ENCODE measurements at places on chromosomes 2 and 18.

- peak; percentile 3 for DNase-seq
These were observed 376.1 kb downstream of the XIRP2 start for GRCh38 chr2:167264380-167264779.

GRCh38 chr2:198973785-198974184, 484.0 kb downstream of the SATB2 start:
- DNase-seq = no peak

DNA sequence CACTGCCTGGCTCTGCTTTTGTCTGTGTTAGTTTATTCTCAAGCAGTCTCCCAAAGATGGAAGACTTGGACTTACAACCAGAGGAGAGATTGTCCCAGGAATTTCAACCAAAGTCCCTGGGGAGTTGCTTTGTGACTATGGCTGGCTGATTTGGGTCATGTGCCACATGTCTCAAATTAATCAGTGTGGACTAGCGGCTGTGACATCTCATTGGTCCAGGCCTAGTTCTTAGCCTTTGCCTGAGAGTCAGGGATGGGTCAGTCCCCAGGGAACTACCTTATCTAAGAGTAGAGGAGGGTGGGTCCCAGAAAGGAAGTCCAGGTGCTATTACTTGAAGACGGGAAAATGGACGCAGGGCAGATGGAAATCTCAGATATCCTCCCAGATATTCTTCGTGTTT, 217.1 kb downstream of the ACKR3 start:
- no peak for DNase-seq

DNA sequence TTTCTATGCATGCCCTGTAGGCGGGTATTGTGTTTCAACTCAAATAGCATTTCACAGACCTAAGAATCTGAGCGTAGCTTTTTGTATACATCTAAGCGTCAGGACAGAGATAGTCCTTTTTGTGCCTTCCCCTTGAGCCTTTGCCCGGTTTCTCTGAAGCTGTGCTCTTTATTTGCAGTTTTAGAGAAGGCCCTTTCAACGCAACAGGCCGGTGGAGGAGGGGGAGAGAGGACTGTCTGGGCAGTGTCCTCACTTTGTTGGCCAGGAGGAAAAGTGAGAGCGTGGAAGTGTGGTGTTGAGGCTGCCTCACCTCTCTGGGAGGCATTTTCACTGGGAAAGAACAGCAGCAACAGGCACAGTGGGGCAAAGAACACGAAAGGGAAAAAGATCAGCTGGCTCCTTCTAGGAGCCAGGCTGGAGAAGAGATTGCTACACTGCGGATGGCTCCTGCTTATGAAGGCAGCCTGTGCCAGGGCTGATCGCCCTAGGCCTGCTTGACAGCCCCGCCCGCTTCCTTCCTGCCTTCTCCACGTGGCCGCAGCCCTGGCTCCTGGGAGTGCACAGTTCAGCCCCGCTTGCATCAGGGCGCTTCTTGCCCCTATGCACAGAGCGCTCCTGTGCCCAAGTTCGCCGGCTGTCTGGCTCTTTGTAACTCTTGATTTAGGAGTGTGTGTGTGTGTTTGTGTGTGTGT, 195.6 kb upstream of the POU3F3 start:
- peak; percentile 82 for DNase-seq

- no peak for DNase-seq
These were observed 47.7 kb upstream of the SMIM21 start for GRCh38 chr18:75475228-75475627.

GRCh38 chr18:68017385-68017784, 500.9 kb upstream of the DSEL start:
- no peak for DNase-seq

GRCh38 chr18:56388571-56388970, 249.8 kb downstream of the TXNL1 start:
- DNase-seq = no peak

DNA sequence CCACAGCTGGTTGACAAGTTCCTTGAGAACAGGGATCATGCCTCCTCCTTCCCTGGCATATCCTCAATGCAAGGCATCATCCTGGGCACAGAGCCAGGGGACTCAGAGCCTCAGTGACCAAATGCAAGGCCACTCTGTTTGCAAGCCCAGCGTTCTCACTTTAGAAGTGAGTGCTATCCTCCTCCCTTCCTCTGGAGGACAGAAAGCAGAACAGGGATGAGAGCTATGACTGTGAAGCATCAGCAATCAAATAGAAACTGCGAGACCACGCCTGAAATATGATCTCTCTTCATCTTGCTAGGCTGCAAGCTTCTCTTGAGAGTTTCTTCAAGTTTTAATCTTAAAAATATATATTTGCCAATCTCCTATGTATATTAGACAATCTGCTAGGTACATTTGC, 119.8 kb downstream of the LRATD1 start:
- no peak for DNase-seq
